ENCODE measurements at places on chromosomes 12 and 14.

- no peak for DNase-seq
These were observed 44.7 kb downstream of the MBIP start for GRCh38 chr14:36275741-36276140.

GRCh38 chr14:100911665-100912316, 8.3 kb upstream of the RTL1 start:
- no peak for DNase-seq

DNA sequence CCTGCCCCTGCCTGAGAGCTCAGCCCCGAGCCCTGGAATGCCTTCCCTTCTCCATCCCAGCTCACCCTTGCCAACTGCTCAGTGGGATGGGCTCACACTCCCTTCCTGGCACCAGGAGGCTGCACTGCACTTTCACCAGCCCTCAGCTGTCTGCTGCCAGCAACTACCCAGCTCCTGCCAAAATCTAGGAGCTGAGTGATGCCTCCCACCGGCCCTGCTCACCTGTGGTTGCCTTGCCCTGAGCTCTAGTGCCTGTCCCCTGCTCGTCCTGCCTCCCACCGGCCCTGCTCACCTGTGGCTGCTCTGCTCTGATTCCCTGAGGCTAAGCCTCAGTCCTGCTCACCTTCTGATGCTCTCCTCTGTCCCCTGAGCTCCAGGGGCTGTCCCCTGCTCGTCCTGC, 119.8 kb downstream of the TMEM121 start:
- DNase-seq, result no peak

- no peak for DNase-seq
These were observed 6.2 kb downstream of the ISCU start for GRCh38 chr12:108568338-108569154.

DNA sequence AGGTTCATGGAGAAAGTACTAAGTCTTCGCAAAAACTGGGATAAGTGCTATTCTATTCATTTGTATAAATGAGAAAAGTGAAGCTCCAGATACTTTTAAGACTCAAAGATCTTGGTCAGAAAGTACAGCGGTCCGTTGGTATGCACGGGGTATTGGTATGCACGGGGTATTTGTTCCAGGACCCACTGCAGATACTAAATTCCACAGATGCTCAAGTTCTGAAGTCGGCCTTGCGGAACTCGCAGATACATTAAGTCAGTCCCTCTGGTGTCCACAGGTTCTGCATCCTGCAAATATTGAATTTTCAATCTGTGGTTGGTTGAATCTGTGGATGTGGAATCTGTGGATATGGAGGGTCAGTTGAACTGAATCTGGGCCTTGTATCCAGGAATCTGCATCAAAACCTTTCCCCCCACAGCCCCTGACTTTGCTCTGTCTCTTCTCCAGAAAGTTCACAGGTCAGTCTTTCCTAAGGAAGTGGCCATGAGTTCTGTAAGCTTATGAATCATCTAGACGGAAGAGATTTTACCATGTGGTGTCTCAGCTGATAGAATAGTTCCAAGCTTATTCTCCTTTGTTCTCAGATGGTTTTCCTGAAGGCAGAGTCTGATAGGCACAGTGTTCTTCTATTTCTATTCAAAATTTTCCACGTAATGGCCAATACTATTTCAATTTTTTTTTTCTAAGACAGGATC, 274.7 kb downstream of the NEDD1 start:
- DNase-seq, result no peak

DNA sequence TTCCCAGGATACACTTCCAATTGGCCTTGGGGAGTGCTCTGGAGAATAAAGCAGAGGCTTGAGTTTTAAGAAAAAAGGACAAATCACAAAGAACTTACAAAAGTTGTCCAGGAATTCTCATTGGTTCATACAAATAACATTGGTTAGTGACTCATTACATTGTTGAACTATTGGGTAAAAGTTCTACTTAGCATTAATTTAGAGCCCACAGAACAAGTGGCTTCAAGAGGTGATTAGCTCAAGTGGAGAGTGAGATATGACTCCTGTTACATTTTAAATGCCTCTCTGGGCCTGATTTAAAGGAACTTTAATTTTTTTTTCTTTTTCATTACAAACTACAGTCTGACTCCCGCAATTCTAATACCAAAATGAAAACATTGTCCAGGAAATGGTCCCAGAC, 72.9 kb downstream of the ASCL4 start:
- DNase-seq, result no peak

GRCh38 chr14:75697386-75697785, 36.3 kb downstream of the TTLL5 start:
- DNase-seq, result no peak

GRCh38 chr14:58752771-58753201, 115.0 kb downstream of the DACT1 start:
- DNase-seq, result no peak

- DNase-seq, result no peak
These were observed 13.1 kb downstream of the BATF start for GRCh38 chr14:75535164-75535898.

DNA sequence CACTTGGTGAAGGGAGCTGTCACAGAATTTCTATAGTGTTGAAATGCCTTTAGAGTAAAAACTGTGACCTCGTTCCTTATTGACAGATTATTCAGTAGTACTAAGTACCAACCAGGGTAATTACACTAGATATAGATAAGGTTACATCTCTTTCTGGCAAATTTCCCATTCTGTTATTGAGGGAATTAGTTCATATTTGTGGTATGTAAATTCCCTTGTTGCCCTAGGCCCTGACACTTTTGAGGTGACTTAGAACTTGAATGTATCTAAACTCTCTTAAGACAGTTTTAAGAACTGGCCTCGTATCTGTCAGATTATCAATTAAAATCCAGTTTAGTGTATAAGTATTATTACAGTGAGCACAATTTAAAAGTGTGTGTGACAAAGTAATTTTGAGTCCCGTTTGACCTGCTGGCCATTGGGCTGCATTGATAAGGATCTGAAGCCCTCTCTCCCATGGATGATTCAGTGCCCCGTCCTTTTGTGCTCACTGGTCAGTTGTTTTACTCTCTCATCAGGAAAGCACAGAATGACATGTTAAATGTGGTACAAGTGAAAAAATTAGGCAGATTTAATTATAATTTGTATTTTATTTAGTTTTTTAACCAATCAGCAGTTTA, 123.2 kb downstream of the GPR135 start:
- DNase-seq, result no peak

Data from activated gamma-delta T cell (primary cell).